ENCODE measurements at places on chromosomes 4 and X.

DNA sequence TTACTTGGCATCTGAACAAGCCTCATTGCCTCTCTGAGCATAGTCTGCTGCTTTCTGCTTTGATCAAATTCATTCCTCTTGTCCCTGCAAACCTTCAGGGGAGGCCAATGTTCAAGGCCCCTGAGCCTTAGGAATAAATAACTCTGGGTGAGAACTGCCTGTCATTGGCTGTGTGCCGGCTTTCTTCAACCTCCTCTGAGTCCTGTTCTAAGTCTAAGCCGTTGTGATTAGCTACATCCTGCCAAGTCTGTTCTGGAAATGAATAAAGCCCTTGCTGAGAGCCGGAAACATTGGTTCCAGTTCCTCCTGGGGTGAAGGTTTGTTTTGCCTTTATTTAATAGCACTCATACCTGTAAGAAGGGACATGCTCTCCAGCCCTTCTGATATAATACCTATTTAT, 13.8 kb downstream of the RNF4 start:
- DNase-seq, result peak; percentile 54

GRCh38 chrX:15416133-15416993, 32.1 kb upstream of the VEGFD start:
- DNase-seq, result no peak

GRCh38 chr4:138870737-138871554, 144.6 kb upstream of the NOCT start:
- no peak for DNase-seq

- DNase-seq, result no peak
These were observed 589.5 kb downstream of the CENPC start for GRCh38 chr4:66955784-66956183.

- no peak for DNase-seq
These were observed 5.1 kb downstream of the CCDC160 start for GRCh38 chrX:134241960-134242619.

DNA sequence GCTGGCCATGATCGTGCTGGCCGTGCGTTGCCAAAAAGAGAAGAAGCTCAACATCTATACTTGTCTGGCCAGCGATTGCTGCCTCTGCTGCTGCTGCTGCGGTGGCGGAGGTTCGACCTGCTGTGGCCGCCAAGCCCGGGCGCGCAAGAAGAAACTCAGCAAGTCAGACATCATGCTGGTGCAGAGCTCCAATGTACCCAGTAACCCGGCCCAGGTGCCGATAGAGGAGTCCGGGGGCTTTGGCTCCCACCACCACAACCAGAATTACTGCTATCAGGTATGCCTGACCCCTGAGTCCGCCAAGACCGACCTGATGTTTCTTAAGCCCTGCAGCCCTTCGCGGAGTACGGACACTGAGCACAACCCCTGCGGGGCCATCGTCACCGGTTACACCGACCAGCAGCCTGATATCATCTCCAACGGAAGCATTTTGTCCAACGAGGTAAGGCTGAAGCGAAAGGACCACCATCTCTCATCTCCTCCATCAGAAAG, 3.3 kb downstream of the PCDH10 start:
- peak; percentile 41 for DNase-seq

DNA sequence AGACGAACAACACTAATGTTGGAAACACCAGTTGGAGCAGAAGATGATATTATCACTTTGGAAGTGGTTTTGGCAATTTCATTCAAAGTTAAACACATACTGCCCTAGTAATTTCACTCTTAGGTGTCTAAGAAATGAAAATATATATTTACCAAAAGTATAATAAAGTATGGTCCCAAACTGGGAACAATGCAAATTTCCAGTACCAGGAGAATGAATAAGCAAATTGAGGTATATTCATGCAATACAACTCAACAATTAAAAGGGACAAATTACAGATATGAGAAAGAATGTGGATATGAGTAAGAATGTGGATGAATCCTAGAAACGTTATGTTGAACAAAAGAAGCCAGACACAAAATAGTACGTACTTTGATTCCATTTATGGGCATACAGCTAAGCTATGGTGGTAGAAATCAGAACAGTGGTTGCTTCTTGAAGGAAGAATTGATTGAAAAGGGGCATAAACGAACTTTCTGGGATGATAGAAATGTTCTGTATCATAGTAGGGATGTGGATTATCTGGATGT, 10.0 kb downstream of the ELMOD2 start:
- DNase-seq, result no peak

GRCh38 chrX:66632981-66633380, 5.9 kb downstream of the EDA2R start:
- no peak for DNase-seq

- no peak for DNase-seq
These were observed 254.1 kb downstream of the FBXW7 start for GRCh38 chr4:152281822-152282221.

GRCh38 chrX:38879631-38880220, 78.5 kb downstream of the MID1IP1 start:
- peak; percentile 65 for DNase-seq

GRCh38 chr4:38656111-38656510, 7.9 kb upstream of the KLF3 start:
- DNase-seq, result no peak

GRCh38 chr4:141652161-141652778, 15.9 kb downstream of the IL15 start:
- no peak for DNase-seq

- no peak for DNase-seq
These were observed 244.5 kb upstream of the FSTL5 start for GRCh38 chr4:162408309-162408708.

DNA sequence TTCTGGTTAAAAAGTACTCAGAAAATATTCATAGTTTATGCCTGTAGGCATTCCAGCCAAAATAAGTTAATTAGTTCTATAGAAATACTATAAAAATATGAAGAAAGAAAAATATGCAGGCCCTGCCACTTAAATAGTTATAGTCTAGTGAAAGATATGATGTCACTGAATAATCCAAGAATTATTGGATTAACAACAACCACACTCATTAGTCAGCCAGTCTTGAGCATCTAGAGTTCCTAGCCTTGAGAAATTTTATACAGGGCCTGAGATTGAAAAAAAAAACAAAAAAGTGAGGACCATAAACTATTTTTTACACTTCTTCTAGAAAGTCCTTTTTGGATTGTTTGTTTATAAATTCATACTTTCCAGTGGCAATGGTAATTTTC, 823.0 kb downstream of the FAT4 start:
- no peak for DNase-seq

DNA sequence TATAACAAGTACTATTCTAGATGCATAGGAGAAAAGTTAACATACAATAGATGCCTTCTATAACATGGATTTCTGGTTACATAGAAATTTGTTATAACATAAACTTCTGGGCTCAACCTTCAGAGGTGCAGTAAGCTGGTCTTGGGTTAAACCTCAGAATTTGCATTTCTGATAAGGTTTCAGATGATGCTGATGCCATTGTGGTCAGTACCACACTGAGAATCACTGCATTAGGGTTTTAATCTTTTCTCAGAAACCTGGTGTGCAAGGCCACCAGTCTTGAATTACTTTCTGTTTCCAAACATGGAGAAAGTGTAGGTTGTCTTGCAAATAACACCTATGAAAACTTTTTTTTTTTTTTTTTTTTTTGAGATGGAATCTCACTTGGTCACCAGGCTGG, 146.2 kb downstream of the SPOCK3 start:
- DNase-seq, result no peak
